ENCODE measurements at places on chromosomes 3 and 15. TPM values are rescaled to one million over a fixed set of nuclear protein-coding genes. Genes with fewer than 3 reads are reported as not detected.

The ARL6IP5 gene
- 109 TPM for total RNA-seq

The FAM3D gene
- under 0.01 TPM for total RNA-seq

The SST gene
- not detected for total RNA-seq

The C3orf49 gene
- total RNA-seq: not detected

The SEMA3G gene
- total RNA-seq: 61.1 TPM

The NEDD4 gene
- 26.0 TPM for total RNA-seq

The CADM2 gene
- total RNA-seq: 0.65 TPM

The RFX7 gene
- 5.0 TPM for total RNA-seq

The FANCD2OS gene
- not detected for total RNA-seq

The CHCHD6 gene
- 15.8 TPM for total RNA-seq

The PXYLP1 gene
- 1.6 TPM for total RNA-seq

The SMCO1 gene
- not detected for total RNA-seq

The ISLR gene
- 0.30 TPM for total RNA-seq

The LMOD3 gene
- total RNA-seq: under 0.01 TPM

The C15orf62 gene
- 0.46 TPM for total RNA-seq

The SCN11A gene
- not detected for total RNA-seq

The CBLB gene
- total RNA-seq: 19.8 TPM

The AMIGO3 gene
- total RNA-seq: 0.32 TPM

The UCN2 gene
- not detected for total RNA-seq

The GOLGA8H gene
- total RNA-seq: 2.3 TPM

The NEK10 gene
- 1.8 TPM for total RNA-seq

The IL17RC gene
- total RNA-seq: 21.7 TPM

The OR5H6 gene
- not detected for total RNA-seq

The EHHADH gene
- total RNA-seq: 16.1 TPM

The GABRB3 gene
- total RNA-seq: 0.32 TPM

The VILL gene
- total RNA-seq: 4.9 TPM

The SAMMSON gene
- not detected for total RNA-seq
